ENCODE measurements at places on chromosomes 5 and 9. TPM values are rescaled to one million over a fixed set of nuclear protein-coding genes. Genes with fewer than 3 reads are reported as not detected.

PCDHA1 gene
- not detected for total RNA-seq

PCSK1 gene
- total RNA-seq, result 0.32 TPM

NAIF1 gene
- total RNA-seq, result 7.6 TPM

SPINK13 gene
- not detected for total RNA-seq

APBB3 gene
- total RNA-seq, result 21.6 TPM

DMGDH gene
- total RNA-seq, result 4.6 TPM

ST8SIA4 gene
- 11.0 TPM for total RNA-seq

CDO1 gene
- total RNA-seq, result 207 TPM

OR1J2 gene
- not detected for total RNA-seq

CAAP1 gene
- 13.6 TPM for total RNA-seq

C1QTNF2 gene
- total RNA-seq, result 0.47 TPM

FBP1 gene
- 98.5 TPM for total RNA-seq

CCIN gene
- total RNA-seq, result 2.5 TPM

AGXT2 gene
- total RNA-seq, result not detected

TSSK1B gene
- not detected for total RNA-seq

- DNase-seq, result no peak
Observed at GRCh38 chr5:173242079-173242478, 7.1 kb upstream of the NKX2-5 start.

GRCh38 chr5:163165277-163165676 is 272.1 kb upstream of the CCNG1 start:
- no peak for DNase-seq

- DNase-seq, result no peak
Observed at GRCh38 chr5:97923496-97923895, 740.4 kb upstream of the RIOK2 start.

- no peak for DNase-seq
Observed at GRCh38 chr9:1231998-1232919, 182.1 kb downstream of the DMRT2 start.

DNA sequence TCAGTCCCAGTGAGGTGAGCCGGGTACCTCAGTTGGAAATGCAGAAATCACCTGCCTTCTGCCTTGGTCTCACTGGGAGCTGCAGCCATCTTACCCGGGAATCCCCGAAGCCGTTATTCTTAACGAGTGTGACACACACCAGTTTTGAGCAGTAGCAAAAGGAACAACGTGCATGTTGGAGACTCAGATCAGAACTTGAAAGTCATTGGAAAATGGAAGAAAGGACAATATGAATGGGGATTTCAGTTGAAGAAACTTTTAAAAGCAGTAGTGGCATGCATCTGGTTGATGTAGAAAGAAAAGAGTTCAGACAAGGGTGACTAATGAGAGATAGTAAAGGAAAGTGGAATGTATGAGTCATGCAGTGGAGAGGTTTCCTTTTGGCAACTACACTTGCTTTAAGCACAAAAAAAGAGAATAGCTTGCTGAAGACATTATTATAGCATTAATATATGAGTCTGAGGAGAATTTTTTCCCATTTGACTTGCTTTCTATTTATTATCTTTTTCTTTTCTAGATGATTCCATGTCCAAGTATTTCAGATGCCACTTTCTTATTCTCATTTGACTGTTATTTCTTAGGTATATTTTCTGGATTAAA is 44.4 kb upstream of the ANKDD1B start:
- no peak for DNase-seq

- peak; percentile 91 for DNase-seq
Observed at GRCh38 chr5:132490484-132491367, at the start of gene IRF1. IRF1 (minus strand) TSS chr5:132490773; CDS start chr5:132489478, 1,295 bp downstream.

- no peak for DNase-seq
Observed at GRCh38 chr9:89149726-89150125, 28.9 kb downstream of the SHC3 start.

- DNase-seq, result no peak
Observed at GRCh38 chr5:32173267-32174010, 680 bp downstream of the GOLPH3 start.

- no peak for DNase-seq
Observed at GRCh38 chr5:342501-343460, 21.3 kb downstream of the AHRR start.

- DNase-seq, result no peak
Observed at GRCh38 chr5:146622391-146622790, 106.4 kb upstream of the GPR151 start.

DNA sequence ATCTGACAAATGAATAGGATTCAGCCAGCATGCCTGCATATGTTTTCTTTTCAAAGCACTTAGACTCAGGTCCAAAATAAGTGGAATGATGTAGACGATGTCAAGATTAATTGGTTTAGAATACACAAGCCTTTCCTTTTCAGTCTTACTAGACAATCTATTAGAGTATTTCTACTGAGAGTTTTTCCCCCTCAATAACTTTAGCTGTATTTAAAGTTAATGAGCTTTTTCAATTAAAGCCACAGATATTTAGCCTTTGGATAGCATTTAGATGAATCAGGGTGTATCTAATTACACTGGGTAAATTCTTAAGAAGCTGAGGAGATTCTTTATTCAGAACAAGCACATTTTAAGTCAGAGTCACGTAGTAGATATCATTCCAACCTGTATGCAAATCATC is 198.7 kb upstream of the MPDZ start:
- DNase-seq, result no peak

DNA sequence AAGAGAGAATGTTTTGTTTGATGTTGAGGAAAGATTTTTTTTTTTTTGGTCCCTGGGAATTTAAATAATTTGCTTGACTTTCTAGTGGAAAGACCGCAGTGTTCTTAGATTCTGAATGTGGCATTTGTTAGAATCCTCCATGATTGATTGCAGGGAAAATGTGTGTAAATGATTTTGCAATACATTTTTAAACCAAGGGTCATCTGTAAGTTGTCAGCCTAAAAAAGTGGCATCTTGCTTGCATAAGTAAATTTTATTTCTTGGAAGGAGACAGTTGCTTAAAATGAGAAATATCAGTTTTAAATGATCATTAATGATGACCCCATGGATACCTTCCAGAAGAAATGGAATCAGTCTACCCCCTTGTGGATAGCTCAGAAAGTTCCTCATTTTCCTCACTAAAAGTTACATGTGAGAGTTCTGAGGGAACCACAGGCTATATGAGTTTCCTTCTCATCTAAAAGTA is 105.1 kb upstream of the SLC25A48 start:
- DNase-seq, result no peak

DNA sequence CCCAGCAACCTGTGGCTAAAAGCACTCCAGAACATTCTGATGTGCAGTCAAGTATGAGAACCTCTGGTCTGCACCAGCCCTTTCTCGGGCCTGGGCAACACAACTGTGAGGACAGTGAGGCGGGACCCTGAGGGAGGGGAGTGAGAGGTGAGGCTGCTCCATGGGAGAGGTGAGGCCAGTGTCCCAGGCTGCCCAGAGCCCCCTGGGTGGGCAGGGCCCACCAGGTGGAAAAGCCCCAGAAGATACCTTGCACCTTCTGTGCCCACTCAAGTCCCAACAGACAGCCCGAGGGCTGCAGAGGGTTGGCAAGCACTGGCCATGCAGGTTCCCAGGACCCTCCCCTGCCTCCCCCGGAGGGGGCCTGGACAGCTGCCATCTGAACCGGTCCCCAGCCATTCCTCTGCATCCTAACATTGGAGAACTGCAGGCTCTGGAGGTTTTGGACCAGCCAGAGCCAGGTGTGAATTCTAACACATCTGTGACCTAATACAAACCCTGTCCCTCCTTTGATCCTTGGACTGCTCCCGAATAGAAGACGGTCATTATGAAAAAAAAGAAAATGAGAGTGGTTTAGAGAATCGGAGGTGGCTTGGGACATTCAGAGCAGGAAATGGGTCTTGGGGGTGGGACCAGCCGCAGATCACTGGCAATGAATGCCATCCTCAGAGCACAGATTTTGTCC is 57.0 kb downstream of the DUSP1 start:
- no peak for DNase-seq

- no peak for DNase-seq
Observed at GRCh38 chr5:177035976-177036375, 13.5 kb downstream of the ZNF346 start.

GRCh38 chr9:108860764-108861163 is 1.3 kb upstream of the ACTL7A start:
- no peak for DNase-seq

DNA sequence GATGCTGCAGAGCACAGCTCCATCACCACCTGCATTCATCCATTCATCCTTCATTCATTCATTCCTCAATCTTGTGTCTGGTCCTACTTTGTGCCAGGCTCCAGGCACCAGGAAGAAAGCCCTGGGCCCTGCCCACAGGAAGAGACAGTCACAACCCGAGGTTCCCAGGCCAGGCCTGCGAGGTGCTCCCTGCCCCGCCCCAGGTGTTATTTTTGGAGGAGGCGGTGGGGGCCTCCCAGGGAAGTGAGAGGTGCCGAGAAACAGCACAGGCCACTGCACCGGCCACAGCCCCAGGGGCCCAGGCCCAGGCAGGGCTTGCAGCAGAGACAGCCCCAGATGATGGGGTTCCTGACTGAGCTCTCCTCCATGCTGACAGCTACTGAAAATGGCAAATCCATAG is 33.4 kb downstream of the VAV2 start:
- DNase-seq, result no peak

GRCh38 chr5:143649937-143650621 is 161.9 kb upstream of the HMHB1 start:
- no peak for DNase-seq

- DNase-seq, result no peak
Observed at GRCh38 chr9:133476036-133476931, 2.6 kb downstream of the SLC2A6 start.

DNA sequence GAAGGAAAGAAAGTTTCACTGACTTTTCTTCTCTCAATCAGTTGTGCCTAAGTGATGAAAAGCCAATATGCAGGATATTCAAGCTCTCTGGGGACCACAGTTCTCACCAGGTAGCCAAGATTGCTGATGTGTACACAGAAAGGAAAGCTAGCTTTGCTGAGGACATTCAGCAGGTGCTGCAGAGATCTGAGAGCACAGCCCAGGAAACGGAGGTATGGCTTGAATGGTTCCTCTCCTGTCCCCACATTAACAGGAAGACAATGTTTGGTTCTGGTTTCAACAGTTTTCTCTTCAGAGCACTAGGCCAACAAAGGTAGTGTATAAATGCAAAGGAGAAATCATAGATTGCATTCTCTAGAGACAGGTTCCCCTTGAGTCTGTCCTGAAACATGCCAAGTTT is 69.6 kb downstream of the PTPDC1 start:
- DNase-seq, result no peak

GRCh38 chr9:92170848-92171247 is 55.6 kb upstream of the SPTLC1 start:
- DNase-seq, result no peak

- DNase-seq, result no peak
Observed at GRCh38 chr5:155799308-155799707, 527.7 kb upstream of the SGCD start.

DNA sequence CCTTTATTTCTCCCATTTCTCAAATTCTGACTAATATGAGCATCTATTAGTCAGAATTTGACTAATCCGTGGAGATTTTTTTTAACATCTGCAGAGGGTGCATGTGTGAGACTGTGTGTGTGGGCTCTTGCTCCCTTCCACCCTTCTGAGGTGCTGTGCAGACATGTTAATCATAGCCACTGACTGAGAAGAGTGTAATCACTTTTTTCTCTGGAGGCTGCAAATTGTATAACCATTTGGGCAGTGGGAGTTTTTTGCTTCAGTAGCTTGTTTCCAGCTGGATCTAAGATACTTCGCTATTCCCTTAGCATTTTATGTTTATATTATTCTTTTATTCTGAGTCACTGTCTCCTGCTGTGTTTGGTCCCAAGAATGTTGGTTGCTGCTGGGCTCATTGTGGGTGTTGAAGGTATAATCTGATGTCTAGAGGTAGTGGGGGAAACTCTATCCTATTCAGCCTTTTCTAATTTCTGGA is 66.2 kb downstream of the ARHGEF28 start:
- no peak for DNase-seq

DNA sequence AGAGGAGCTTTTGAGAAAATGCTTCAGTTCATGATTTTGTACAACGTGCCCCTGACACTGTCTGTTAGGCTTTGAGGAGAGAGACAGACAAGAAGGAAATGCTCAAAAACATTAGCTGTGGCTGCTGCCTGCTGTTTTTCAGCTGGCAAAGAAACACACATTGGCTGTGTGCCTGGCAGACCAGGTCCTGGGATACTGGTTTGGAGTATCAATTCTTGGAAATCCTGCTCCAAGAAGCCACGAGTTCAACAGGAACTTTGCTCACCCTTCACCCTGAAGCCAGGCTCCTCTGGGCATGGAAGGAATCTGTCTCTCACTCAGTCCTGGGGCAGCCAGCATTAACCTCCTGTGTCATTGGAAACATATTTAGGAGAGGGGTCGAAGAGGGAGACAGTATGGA is 245.5 kb downstream of the AUH start:
- no peak for DNase-seq

- DNase-seq, result no peak
Observed at GRCh38 chr9:138043411-138044345, 166.1 kb downstream of the CACNA1B start.

DNA sequence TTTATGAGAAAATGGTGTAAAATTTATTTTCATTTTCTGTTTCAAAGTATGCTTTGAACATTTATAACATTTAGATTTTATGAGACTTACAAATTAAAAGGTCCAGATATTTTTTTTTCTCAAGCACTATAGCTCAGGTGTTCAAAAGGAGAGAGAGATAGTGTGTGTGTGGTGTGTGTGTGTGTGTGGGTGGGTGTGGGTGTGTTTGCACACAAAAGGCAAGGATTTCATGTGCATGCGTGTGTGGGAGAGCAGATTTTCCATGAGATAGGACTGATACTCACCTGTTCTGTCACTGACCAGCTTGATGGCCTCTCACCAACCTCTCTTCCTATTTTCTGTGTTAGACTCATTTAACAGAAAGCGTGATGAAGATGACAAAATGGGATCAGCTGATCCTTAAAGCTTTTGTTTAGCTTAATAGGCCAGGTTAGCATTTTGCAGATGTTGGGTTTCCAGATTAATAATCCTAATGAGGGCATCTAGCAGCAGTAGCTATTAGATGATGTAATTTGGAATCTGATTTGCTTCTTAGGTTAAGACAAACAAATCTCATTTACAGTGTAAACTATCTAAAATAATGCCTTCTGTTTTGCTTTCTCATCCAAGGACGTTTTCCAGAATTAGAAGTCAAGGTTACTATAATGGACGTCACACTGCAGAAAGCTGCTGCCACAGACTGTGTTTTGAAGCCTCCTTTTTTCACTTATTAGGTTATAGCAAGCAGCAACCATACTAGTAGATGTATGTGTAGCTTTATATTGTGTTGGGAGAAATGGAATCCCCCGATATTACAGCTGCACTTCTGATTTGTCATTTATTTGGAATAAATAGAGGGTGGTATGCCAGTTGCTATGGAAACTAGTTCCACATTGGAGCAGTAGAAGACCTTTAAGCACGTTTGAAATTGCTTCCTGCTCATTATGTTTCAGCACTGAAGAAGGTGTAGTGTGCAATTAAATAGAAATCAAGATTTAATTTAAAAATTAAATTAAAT is 355.6 kb downstream of the TAF11L14 start:
- DNase-seq, result no peak

- DNase-seq, result no peak
Observed at GRCh38 chr9:81375187-81376100, 313.9 kb downstream of the TLE1 start.

DNA sequence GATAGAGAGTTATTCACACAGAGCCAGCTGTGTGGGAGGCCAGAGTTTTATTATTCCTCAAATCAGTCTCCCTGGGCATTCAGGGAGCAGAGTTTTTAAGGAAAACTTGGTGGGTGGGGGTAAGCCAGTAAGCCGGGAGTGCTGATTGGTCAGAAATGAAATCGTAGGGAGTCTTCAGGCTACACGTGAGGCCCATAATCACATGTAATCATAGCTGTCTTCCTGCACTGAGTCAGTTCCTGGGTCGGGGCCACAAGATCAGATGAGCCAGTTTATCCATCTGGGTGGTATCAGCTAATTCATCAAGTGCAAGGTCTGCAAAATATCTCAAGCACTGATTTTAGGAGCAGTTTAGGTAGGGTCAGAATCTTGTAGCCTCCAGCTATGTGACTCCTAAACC is 10.8 kb upstream of the TTC39B start:
- no peak for DNase-seq
